ENCODE measurements at places on chromosomes 3 and 15.

DNA sequence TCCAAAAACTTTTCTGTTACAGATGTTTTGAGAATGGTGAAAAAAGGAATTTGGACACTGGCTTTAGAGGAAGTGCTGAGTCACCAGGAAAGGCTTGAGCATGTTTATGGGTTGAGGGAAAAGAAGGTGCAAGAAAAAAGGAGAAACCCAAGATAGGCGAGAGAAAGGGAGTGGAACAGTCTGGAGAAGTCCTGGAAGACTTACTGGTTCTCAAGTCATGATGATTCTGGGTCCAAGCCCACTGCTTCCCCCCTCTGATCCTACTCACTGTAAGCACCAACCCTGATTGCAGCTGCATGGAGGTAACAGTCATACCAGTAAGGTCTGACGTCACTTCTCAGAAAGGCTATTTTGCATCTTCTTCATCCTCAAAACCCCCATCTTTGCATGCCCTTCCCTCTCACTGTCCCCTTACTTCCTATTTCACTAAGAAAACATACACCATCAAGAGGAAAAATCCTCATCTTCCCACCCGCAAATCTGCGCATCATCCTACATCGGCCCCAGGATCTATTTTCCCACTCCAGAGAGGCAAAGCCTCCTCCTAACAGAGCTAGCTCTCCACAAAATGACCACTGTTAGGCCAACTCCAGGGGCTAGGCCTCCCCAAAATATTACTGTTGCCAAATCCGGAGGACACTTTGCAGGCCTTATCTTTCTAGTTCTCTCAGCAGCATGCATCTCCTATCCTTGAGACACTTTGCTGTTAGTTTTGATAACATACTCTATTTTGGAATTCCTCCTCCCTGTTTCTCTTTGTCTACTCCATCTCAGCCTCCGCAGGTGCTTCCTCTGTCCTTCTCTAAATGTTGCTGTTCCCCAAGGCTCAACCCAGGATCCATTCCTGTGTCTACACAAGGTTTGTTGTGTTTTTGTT, 3.2 kb upstream of the ATP13A3 start:
- DNase-seq, result no peak

- DNase-seq, result no peak
Observed at GRCh38 chr3:47333907-47334306, 46.9 kb upstream of the PTPN23 start.

- no peak for DNase-seq
Observed at GRCh38 chr3:172799246-172799645, 48.7 kb downstream of the ECT2 start.

DNA sequence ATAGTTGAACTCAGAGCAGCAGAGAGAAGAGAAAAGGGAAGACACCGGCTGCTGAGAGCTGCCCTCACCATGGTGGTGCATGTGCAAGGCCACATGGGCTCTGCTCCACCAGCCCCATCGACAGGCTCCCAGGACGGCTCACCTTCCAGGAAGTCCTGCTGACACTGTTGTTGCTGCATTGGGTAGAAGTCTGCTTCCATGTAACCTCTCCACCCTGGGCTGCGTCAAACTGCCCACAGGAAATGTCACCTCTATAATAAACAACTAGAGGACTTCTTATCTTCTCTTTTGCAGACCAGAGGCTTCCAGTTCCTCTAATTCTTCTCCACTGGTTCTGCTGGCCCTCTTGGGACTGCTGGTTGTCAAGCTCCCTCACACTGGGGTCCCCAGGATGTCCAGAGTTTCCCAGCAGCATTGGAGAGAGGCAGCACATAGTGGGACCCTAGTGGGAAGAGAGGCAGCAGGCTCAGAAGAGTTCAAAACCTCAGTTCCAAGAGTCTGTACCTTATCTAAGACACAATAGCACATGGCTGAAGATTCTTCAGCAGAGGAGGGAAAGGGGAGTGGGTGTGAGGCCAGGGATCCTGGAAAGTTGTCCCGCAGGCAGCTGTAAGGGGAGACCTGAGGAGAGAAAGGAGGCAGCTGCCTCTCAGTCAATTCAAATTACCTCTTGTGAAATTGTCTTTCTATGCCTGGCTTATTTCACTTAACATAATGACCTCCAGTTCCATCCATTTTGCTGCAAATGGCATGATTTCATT, 5.8 kb upstream of the CCR3 start:
- no peak for DNase-seq

DNA sequence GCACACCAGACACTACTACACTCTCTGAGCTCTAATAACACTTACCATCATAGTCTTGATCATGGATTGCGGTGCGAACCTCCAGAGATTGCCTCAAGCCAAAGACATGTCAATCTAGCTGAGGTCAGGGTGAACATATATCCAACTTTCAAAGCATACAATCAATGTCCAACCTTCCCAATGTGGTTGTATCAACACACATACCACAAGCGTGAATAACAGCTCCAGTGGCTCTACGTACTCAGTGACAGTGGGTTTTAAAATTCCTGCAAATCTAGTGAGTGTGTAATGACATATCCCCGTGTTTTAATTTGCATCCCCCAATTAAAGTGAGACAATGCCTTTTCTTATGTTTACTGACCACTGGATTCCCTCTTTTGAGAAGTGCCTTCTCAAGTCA, 29.6 kb downstream of the SFMBT1 start:
- DNase-seq, result no peak

DNA sequence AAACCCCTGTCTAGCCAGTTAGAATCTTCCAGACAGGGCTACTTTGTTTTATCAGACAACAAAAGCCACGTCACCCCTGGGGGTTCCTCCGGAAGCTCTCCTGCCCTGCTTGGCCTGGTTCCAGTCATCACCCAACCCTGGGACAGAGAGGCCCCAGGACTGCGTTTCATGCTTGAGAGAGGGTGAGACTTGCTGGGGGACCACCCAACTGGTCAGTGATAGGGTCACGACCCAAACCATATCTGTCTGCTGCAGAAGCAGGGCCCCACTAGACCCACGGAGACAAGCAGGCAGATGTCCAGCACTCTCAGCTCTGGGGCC, 1.2 kb downstream of the NT5DC2 start:
- no peak for DNase-seq

DNA sequence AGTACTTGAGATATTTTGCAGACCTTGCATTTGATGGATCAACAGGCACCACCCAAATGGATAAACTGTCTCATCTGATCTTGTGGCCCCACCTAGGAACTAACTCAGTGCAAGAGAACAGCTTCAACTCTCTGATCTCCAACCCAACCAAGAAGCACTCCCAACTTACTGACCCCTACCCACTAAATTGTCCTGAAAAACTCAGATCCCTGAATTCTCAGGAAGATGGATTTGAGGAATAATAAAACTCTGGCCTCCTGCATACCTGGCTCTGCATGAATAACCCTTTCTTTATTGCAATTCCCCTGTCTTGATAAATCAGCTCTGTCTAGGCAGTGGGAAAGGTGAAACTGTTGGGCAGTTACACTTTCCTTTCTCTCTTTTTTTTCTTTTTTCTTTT, 247.9 kb downstream of the ZPLD1 start:
- no peak for DNase-seq

DNA sequence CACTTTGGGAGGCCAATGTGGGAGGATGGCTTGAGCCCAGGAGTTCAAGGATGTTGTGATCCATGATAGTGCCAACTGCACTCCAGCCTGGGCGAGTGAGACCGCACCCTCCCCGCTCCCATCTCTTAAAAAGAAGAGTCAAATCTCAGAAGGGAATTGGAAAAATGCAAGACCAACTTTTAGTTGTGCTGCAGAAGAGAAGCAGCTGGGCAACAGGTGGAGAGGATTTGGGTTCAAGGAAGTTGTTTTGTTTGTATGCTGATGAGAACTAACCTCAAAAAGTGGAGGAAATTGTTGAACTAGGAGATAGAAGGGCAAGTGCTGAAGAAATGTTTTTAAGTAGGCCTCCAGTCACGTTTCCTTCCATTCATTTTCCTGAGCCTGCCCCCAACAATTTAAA, 12.8 kb upstream of the PDCD7 start:
- no peak for DNase-seq

DNA sequence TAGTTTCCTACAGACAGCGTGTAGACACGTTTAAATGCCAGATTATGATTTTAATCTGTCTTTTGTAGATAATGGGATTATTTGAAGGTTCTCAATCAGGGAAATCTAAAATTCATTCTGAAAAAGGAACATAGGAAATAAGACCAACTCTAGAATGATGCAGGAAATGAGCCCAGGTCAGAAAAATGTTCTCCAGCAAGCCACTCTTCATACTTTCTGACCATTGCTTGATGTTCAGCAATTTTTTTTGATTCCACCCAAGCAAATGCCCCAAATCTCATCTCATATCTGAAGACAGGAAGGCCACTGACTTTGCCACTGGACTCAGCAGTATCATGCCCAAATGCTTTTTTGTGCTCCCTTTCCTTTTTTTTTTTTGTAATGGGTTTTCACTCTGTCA, 373.4 kb downstream of the LPP start:
- no peak for DNase-seq

- DNase-seq, result no peak
Observed at GRCh38 chr3:113166719-113167492, 44.5 kb upstream of the BOC start.

- DNase-seq, result no peak
Observed at GRCh38 chr3:4251412-4251811, 51.8 kb upstream of the SETMAR start.

- no peak for DNase-seq
Observed at GRCh38 chr15:49045751-49046219, 461 bp downstream of the SECISBP2L start.

DNA sequence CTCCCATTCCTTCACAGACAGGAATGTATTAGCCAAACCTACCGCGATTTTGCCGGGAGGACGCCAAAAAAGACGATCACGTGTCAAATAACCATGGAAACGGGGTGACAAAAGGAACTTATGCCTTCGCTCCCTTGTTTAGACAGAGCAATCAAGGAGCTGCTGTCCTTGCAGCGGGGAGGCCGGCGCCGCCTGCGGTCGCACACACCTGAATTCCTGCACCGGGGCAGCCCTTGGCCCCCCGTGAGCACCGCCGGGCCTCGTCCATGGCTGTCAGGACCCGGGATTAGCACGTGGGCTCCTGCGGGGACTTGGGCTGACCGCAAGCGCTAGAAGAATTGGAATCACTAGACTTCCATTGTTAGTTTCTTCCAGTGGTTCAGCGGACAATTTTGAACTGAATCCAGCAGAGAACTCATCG, 193.1 kb downstream of the SHQ1 start:
- DNase-seq, result no peak

GRCh38 chr3:12870942-12871341, 29.6 kb upstream of the RPL32 start:
- DNase-seq, result no peak

DNA sequence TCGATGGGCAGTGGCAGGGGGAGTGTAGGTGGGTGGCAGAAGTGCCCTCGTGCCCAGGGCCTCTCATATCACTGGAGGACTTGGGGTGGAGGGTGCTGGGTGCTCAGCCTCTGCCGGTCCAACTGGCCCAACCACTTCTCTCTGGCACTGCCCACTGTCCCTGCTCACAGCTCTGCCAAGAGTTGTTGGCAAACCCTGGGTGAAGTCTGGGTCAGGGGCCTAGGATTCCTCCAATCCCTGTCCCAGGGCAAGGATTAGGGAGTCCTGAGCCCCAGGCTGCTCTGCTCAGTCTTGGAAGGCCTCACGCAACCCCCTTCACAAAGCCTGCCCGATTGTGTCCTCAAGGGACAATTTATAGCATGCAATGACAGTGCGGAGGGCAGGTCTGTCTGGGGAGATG, 5.2 kb upstream of the PRKCD start:
- DNase-seq, result no peak

DNA sequence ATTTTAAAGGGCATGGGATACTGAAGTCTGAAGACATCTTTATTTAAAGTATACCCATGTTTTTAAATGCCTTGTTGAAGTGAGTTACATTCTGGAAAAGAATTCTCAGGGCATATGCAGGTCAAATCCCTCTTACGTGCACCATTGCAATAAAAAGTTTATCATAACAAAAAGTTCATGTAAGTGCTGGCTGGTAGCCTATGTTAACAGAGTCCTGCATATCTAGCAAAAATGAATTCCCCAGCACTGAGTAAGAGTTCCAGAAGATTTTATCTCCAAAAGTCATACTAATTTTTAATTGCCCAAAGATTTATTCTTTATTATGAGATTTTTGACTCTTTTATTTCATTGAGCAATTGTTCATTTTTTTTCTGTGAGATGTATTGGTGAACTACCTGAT, 104.7 kb upstream of the ROBO1 start:
- no peak for DNase-seq

DNA sequence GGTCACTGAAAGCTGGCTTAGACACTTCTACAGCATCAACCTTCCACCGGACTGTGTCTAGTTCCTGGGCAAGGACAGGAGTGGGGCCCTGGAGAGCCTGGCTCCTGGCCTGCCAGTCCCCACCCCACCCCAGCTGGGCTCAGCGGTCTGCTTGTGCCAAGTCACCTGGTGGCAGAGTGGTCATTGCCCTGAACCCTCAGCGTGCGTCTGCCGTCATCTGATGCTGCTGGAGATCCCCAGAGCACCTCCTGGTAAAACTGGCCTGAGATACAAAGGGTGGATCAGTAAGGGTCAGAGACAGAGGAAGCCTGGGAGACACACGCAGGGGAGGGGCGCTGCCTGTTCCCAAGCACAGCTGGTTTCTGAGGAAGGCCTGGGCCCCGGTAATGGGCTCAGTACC, 16.7 kb downstream of the ITIH4 start:
- DNase-seq, result no peak

DNA sequence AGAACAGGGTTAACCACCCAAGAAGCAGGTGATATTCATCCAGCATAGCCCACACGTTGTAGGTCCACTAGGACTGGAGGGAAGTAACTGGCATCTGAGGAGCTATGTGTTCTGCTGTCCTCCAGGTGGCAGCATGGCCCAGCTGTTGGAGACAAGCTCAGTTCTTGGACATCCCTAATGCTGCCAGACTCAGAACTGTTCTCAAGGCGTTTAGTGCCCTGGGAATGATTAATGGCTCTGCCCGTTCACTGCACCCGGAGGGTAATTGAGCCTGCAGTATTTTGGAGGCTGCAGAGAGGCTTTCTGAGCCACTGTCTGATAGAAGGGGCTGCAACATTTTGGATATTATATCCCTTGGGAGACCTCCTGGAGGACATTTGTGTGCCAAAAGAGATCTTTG, 521.3 kb upstream of the SEMA6D start:
- peak; percentile 27 for DNase-seq

DNA sequence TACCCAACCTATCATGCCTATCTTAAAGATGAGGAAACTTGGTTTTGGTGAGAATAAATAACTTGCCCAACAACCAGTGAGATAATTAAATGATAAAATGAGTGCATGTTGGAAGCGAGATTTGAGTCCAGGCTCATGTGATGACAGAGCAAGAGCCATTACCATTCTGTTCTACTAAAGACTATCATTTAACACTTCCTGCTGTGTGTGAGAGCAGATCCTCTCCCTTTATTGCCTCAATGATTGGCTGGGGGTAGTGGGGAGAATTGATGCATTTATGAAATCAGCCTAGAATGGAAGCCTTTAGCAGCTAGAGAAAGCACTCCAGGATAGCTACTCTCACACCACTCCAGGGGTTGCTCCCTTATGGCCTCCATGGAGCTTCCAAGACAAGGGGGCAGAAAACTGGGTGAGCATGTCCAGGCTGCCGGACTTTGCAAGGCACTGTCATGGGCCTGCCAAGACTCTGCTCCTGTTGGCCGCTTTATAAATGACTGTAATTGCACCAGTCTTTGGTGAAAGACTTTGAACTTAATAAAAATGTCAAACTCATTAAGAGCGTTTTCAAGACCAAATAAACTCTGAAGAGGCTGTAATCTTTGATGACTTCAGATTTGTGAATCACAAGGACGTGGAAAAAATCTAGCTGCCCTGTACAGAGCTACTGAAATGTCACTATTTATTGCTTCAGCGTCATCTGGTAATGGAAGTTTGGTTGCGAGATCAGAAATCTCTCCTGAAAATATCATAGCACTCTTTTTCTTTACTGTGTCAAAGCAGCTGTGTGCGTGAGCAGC, 209.1 kb upstream of the NR2E3 start:
- DNase-seq, result no peak

All from activated CD4-positive, alpha-beta T cell treated with anti-CD3 and anti-CD28 coated beads, Interleukin-2, amount 50 U/mL, for 1 hour (primary cell).